ENCODE measurements at places on chromosomes 3 and 15.

- no peak for DNase-seq
Observed at GRCh38 chr3:20125897-20126296, 60.1 kb downstream of the SGO1 start.

- DNase-seq = no peak
Observed at GRCh38 chr3:126755866-126756265, 51.8 kb downstream of the CHCHD6 start.

GRCh38 chr3:12759097-12759679 is at the start of gene TMEM40:
TMEM40 (minus strand) TSS chr3:12759259; CDS start chr3:12749832, 9,427 bp downstream.
- DNase-seq = no peak

DNA sequence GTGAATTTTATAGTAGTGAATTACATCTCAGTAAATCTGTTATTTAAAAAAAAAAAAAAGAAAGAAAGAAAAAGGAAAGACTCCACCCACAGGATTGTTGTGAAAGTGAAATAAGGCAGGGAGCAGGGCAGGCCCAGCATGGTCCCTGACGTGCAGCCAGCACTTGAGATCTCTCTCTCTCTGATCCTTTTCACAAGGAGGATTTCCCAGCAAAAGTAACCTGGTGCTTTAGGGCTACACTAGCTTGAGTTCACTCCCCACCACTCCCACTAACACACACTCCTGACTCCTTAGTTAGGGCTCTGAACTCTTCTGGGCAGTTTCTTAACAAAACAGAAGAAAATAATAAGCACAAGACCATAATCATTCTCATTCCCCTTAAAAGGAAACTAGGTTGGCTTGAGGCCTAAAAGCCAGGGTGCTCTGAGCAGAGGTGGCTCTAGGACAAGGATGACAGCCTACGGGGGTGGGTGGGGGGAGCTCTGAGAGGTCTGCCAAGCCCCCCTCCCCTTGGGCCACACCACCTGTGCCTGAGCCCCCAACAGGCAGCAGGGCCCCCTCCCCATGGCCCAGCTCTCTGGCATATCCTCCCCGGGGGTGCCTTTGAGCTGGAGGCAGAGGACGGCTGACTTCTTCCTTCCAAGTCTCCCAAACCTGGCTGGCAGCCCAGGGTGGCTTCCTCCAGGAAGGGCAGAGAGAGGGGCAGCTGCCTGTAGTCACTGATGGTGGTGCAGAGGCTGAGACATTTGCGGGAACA is 856 bp downstream of the TMEM40 start:
- no peak for DNase-seq

DNA sequence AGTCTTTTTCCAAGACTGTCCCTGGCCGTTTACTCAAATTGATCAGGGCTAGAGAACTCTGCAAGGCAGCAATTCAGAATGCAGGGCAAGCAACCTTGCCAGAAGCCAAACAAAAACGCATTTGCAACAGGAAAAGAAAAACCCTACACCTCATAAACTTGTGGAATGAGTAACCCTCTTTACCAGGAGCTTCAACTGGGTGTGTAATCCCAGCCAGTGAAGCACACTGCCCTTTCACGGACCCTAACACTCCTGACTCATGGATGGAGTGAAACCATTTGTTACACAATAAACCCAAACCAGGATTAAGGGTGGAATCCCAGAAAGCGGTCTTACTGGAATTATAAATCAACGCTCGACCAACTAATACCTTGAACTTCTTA is 14.8 kb upstream of the LDHAL6B start:
- DNase-seq = no peak

DNA sequence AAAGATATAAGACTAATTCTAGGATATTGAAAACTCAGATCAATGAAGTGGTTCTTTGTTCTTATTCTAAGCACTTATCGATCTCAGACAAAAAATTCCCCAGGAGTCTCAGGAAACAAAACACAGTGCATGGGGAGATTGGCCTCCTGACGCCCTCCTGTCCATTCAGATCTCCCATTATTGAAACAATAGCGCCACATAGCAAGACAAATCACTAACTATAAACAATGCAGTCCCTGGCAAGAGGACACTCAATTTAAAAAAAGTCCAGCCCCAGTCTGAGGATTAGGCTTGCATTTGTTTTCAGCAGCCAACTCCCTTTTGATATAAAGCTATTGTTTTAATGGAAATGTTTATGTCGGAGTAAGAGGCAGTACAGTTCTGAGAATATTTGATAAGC is 528.2 kb downstream of the GABRG3 start:
- no peak for DNase-seq

DNA sequence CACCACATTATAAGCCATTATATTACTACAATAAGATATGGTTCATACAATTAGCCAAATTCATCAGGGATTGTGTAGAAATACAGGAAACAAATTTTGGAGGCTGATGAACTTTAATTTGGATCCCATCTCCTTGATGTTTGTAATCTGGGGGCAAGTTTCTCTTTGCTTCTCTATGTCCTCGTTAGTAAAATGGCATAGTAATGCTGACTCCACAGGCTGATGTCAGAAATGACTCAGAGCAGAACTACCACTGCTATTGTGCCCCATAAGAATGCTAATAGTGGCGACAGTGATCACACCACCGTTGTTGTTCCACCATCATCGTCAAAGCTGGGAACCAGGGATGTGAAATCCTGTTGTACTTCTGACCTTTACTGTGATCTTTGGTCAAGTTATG is 722.3 kb upstream of the LMCD1 start:
- no peak for DNase-seq

GRCh38 chr3:61158667-61159066 is 92.6 kb downstream of the FHIT start:
- no peak for DNase-seq

GRCh38 chr3:183563536-183563874 is 8.0 kb upstream of the KLHL6 start:
- no peak for DNase-seq

- no peak for DNase-seq
Observed at GRCh38 chr3:11555881-11556633, 87.7 kb downstream of the VGLL4 start.

Data from right forelimb (tissue), 1 donor.